Cardiac septum (tissue), 1 donor: ENCODE measurements at places on chromosomes 1 and 21.

- DNase-seq, result no peak
These were observed 134.9 kb downstream of the RHOU start for GRCh38 chr1:228870041-228870713.

GRCh38 chr1:169508432-169509338 lies 22.9 kb upstream of the SLC19A2 start:
- no peak for DNase-seq

DNA sequence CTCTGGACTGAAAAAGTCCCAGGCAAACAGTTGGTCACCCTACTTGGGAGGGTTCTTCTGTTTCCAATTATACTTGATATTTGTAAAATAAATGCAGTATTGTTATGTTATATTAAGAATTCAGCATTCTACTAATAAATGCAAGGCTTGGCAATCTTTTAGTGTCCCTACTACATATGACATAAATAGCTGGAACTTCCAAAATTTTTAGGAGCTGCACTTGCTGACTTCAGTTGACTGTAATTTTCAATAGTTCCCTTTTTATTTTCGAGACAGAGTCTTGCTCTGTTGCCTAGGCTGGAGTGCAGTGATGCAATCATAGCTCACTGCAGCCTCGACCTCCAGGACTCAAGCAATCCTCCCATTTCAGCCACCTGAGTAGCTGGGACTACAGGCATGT lies 20.0 kb downstream of the FOXD3 start:
- no peak for DNase-seq

- DNase-seq, result no peak
These were observed 179.4 kb downstream of the SLC45A1 start for GRCh38 chr1:8497210-8497819.
